ENCODE measurements at places on chromosomes 7 and 10.

DNA sequence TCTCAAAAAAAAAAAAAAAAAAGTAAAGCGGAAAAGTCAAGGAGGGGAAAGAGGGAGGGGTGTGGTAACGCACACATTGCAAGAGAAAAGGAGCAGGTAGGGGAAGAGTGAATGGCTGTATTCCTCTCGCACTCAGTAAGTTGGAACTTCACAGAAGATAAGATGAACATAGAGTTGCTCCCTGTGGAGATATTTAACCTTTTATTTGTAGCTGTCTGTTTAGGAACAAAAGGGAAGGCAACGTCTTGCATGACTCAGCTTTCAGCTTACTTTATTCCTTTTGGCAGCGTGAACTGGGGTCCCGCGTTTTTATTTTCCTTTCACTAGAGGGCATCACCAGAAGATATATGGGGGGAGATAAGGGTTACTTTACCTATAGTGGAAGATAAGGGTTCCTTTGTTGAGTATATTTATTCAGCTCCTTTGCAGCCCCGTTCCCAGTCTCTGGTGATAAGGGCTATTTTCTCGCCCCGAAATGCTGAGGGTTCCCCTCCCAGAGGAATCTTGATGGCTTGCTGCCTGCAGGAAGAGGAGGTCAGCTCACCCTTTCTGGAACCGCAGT, 78.5 kb downstream of the APBB1IP start:
- DNase-seq, result no peak

DNA sequence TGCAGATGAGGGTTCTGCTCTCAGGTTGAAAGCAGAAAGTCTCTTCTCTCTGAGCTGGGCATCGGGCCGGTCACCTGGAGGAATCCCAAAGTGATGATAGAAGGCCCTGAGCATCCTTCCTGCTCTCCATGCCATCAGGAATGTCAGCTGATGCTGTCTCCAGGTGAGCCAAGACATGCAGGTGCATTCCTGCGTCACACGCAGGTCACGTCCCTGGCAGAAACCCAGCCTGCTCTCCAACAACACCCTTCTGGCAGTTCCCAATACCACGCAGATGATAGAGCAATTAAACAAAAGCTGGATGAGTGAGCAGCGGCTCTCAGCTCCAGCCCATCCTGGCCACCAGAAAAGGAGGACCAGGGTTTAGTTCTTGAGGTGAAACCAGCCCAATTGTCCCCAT, 6.9 kb upstream of the WIPI2 start:
- peak; percentile 65 for DNase-seq

DNA sequence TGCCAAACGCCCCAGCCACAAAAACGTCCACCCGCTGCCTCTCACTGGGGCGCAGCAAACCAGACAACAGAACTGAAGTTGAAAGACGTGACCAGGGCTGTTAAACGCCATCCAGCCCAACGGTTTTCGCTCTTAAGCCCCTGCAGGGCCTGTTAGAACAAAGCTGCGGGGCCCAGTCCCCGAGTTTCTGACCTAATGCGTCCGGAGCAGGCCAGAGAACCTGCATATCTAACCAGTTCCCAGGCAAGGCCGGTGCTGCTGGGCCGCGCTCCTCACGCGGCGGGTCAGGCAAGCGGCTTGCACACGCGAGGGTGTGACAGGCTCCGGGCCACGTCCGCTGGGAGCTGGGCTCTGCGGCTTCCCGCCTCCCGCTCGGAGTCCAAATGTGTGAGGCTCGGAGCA, 87.0 kb downstream of the PTPRN2 start:
- DNase-seq, result no peak

GRCh38 chr10:130109796-130110245, 809 bp downstream of the C10orf143 start:
- peak; percentile 83 for DNase-seq

DNA sequence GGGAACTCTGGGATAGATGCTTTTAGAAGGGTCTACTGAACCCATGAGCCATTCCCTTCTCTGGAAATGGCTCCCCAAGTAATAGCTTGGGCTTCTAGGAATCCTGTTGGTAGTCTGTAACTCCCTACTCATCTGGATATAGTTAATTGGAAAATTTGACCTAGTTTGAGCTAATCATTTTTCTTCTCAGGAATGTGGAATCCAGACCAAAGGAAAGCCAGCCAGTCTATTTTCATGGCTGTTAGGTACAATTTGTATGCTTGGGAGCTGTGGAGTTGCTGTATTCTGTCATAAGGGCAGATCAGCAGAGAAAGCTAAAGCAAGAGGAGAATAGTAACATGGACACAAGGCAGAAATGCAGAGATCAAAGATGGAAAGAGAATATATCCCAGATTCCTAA, 71.6 kb upstream of the C1GALT1 start:
- DNase-seq, result no peak

DNA sequence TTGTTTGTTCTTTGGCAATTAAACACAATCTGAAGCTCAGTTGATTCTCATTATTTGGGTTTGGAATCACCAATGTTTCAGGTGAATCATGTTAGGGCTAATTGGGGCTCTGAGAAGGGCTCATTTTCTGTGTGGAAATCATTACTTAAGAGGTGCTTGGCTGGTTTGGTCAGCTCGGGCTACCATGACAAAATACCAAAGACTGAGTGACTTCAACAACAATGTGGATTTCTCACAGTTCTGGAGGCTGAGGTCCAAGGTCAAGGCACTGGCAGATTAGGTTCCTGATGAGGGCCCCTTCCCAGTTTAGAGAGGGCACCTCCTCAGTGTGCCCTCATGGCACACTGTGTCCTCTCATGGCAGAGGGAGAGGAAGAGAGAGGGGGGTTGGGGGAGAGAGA, 121.3 kb downstream of the ZNF248 start:
- peak; percentile 3 for DNase-seq

- DNase-seq, result no peak
These were observed 23.0 kb downstream of the AMZ1 start for GRCh38 chr7:2710901-2711551.

DNA sequence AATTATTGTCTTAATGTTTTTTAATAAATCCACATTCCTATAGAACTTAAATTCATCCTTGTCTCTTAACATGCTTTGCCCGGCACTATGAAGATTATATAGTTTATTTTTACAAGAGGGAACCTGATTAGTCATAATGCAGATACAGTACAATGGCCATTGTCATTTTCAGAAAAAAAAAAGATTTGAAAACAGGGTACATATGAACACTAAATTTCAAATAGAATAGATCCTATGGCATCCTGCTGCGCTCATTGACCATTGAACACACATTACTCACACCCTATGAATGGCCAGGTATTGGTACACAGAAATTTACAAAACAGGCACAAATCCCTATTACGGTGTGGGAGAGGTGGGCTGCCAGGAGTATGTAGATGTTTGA, 2.0 kb upstream of the KLF6 start:
- DNase-seq, result peak; percentile 46

DNA sequence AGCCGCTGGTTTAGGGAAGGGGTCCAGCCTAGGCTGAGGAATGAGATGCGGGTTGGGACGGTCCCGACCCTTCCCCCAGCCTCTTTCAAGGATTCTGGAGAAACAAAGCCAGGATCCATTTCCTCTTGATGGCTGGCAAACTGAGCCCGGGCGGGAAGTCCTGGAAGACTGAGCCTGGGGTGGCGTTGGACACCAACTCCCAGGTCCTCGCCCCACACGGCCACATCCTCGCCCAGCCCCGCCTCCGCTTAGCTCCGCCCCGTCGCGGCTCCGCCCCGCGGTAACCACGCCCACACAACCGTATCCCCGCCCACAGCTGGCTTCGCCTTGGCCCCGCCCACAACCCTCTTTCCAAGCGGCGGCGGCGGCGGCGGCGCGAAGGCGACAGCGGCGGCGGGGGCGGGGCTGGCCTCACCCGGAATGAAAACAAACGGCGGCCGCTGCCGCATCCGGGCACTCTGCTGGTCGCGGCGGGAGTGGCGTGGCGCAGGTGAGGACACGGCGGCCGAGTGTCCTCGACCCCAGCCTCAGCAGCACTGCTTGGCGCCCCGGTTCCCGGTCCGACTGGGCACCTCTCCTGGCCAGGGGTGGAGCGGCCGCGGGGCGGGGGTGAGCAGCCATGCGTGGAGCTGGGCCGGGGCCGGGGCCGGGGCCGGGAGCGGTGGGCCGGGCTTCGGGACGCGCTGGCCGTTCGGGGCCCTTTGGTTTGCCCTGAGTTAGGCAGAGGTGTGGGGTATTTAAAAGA, at the start of gene NUB1:
Gene NUB1, plus strand, starts transcription at position 456 of the 745 bp plus-strand sequence. CDS start 3,538 bp downstream, outside the sequence.
- DNase-seq, result peak; percentile 86

DNA sequence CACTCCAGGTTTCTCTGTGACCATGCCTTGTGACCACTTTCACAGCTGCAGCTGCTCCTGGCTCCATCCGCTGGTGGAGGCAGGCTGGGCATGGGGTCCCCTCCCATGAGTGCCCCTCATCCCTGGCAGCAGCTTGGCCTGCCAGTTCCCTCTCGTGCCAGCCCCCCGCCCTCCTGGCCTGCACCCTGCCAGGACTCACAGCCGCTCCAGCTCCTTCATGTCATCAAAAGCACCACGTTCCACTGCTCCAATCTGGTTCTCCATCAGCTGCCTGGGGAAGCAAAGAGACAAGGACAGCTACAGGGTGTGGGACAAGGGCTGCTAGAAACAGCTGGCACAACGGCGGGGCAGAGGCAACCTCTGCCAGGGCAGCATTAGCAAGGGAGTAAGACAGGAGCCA, 22.6 kb downstream of the SLIT1 start:
- DNase-seq, result no peak

GRCh38 chr7:101911800-101912715, 94.6 kb downstream of the CUX1 start:
- no peak for DNase-seq

GRCh38 chr7:31027161-31027965, 24.7 kb upstream of the ADCYAP1R1 start:
- no peak for DNase-seq

DNA sequence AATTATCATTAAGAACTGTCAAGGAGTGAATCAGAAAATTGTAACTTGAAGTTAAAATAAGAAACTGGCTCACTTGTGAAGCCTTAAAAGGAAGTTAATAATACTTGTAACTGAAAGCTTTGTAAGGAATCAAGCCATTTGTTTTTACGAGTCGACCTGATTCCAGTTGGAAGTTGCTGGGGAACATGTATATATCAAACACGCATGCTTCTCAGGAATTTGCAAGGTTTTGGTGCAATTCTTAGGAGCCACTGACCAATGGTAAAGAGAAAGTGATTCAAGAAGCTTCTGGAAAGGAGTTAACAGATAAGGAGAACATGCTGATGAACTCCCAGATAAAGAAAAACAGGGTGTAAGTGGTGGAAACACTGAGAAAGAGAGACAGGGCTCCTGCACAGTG, 56.4 kb downstream of the ETV1 start:
- no peak for DNase-seq

GRCh38 chr7:34026481-34027190, 121.3 kb downstream of the BMPER start:
- no peak for DNase-seq

- DNase-seq, result peak; percentile 39
These were observed 1246.6 kb upstream of the LRRN3 start for GRCh38 chr7:109844362-109844761.

- no peak for DNase-seq
These were observed 65.6 kb downstream of the SLC29A4 start for GRCh38 chr7:5348134-5349004.

DNA sequence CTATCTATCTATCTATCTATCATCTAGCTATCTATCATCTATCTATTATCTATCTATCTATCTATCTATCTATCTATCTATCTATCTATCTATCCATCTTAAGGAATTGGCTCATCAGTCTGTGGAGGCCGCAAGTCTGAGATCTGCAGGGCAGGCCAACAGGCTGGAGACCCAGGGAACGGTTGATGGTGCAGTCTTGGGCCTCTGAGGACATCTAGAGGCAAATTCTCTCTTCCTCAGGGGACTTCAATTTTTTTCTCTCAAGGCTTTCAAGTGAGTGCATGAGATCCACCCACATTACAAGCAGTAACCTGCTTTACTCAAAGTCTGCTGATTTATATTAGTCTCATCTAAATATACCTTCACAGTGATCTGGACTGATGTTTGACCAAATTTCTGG, 197.0 kb downstream of the GLRX3 start:
- no peak for DNase-seq

DNA sequence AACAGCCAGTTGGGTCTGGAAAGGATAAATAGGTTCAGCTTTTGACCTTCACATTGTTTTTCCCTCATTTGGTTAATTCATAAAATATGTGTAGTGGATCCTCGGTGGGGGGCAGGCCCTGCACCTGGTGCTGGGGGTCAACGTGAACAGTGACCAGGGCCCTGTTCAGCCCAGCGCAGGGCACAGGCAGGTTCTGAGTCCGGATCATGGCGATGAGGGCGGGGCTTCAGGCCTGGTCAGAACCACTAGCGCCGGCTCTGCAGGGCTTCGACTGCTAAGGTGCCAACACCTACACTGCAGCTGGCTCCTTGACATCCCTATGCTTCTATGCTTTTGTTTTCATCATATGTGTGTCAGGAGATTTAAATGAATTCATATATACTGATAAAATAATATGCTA, 177.7 kb downstream of the CXCL12 start:
- DNase-seq, result no peak

GRCh38 chr10:128463991-128464760, 338.0 kb upstream of the MKI67 start:
- DNase-seq, result peak; percentile 5

- no peak for DNase-seq
These were observed 25.0 kb upstream of the AQP1 start for GRCh38 chr7:30886608-30887011.

DNA sequence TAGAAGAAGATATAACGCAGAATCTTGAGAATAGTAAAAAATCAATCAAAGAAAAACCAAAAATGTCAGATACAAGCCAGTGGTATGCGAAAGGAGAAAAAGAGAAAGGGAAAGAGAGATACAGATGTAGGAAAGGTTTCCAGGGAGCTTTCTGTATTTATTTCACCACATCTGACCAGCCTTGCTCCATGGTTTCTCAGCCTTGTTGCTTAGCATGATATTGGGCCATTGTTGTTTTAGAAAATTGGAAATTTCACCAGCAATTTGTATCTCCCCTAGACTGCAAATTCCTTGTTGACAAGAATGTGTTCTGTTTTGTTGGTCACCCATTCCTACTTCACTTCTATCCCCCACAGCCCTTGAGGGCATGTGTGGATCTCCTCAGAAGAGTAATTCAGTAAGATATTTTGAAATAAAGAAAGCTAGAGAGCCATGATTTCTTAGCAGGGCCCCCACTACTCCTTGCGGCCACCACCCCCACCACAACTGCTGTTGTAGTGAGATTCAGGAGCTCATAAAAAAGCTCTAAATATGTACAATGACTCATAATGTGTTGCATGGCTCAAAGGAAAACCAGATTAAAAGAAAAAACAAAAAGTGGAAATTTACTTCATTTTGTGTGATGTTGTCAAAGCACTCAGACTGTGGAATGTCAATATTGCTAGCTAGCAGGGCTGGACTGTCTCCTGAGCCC, 138.7 kb downstream of the CHRM2 start:
- DNase-seq, result no peak

DNA sequence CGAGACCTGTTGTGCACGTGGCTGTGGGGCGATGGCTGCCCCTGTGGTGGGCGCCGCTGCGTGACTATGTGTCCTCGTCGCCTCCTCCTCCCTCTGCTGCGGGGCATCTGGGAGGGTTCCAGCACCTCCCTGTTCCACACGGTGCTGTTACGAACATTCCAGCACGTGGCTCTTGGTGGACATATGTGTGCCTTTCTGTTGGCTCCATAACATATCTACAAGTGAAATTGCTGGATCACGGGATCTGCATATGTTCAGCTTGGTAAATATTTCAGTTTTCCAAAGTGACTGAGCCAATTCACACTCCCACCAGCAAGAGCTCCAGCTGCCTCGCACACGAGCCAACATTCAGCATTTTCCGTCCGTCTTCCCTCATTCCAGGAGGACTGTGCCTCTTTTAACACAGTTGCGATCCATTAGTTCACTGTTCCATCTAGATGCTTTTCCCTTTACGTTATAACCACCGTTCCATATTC, 25.1 kb downstream of the SNX8 start:
- no peak for DNase-seq

Data from epithelial cell of esophagus (primary cell).